ENCODE measurements at places on chromosomes 6 and 20. TPM values are rescaled to one million over a fixed set of nuclear protein-coding genes. Genes with fewer than 3 reads are reported as not detected.

DNA sequence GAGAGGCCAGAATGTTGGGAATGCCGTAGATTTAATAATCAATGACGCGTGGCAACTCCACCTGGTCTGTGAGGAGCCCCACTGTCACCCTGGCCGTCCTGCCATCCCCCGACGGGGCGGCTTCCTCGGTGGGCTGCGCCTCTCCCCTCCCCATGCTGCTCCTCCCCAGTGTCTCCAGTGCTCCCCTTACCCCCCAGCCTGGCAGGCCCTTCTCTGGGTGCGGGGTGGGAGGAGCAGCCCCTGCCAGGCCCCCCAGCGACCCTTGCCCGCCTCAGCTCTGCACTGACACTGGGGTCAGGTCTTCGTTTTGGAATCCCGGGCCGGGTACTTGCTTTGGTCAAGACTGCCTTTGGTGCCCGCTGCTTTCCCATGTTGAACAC, 82.3 kb upstream of the FRMD1 start:
- DNase-seq: no peak

- DNase-seq: no peak
These were observed 90.0 kb downstream of the PRND start for GRCh38 chr20:4811661-4812181.

The MYCT1 gene
- total RNA-seq: not detected

GRCh38 chr6:109791301-109791700, 100.2 kb downstream of the FIG4 start:
- no peak for DNase-seq

The MEP1A gene
- not detected for total RNA-seq

The CAP2 gene
- 16.5 TPM for total RNA-seq

- DNase-seq: no peak
These were observed 259.9 kb downstream of the GMPR start for GRCh38 chr6:16498237-16498636.

Measured in Caki2 (cell line).